ENCODE measurements at places on chromosomes 4 and X. TPM values are rescaled to one million over a fixed set of nuclear protein-coding genes. Genes with fewer than 3 reads are reported as not detected.

GRCh38 chr4:4182835-4183568, 43.7 kb downstream of the OTOP1 start:
- peak; percentile 57 for DNase-seq

GRCh38 chrX:72052415-72053090, 79.2 kb downstream of the RTL5 start:
- no peak for DNase-seq

- DNase-seq, result no peak
These were observed 59.4 kb downstream of the GPM6A start for GRCh38 chr4:175752664-175753063.

GRCh38 chr4:86615501-86615900, 21.4 kb downstream of the PTPN13 start:
- DNase-seq, result no peak

- DNase-seq, result no peak
These were observed 822 bp upstream of the SGMS2 start for GRCh38 chr4:107823870-107824349.

- no peak for DNase-seq
These were observed 131.5 kb downstream of the GABRA2 start for GRCh38 chr4:46258431-46258830.

GRCh38 chr4:54940996-54941865, 184.2 kb downstream of the KDR start:
- no peak for DNase-seq

DNA sequence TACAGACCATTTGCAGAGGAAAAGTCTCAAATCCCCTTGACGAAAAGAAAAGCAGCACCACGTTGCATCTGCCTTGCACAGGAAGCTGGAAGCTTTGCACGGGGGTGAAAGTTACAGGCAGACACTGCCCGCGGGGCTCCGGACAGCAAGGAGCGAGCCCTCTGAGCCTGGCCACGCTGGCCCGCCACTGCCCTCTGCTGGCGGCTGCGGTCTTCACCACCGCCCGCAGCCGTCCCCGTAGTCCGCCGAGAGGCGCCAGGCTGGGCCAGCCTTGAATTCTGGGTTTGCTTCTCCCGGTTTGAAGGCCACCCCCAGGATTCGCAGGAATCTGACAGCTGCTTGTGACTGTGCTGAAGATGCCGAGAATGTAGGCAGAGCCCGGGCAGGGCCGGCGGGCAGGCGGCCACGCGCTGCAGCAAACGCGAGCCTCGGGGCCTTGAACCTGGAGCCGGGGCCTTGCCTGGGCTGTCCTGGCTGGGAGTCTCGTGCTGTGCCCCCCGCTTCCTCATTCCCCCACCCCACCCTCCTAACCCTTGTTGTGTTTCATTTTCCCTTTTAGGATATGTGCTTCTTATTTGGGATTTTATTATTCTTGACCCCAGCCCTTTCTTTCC, 49.2 kb downstream of the ENPP6 start:
- peak; percentile 87 for DNase-seq

The CHRNA9 gene
- total RNA-seq, result not detected

Data from neural crest cell (in vitro differentiated cells).